CD4-positive, alpha-beta T cell treated with Interleukin-4 for 4 hours (primary cell): ENCODE measurements at places on chromosomes 11 and 22.

GRCh38 chr11:58641803-58642581, 19.5 kb downstream of the CNTF start:
- DNase-seq = no peak

DNA sequence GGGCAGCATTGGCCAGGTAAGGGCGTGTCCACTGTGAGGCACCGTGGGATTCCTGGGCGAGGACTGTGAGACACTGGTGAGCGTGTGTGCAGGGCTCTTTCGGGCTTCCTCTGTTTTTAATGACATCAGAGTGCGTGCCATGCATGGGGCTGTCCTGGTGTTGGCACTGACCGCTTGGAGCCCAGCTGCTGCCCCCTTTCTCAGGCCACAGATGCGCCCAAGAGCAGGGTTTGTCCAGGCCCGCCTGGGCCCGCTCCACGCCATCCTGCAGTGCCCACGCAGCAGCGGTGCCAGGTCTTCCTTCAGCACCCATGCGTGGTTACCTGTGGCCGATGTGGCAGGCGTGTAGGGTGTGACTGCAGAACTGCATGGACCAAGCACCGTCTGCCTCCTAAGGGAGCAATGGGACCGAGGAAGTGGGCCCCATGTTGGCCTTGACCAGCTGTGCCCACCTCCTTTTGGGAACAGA, 72.3 kb upstream of the SEPTIN5 start:
- DNase-seq = no peak

GRCh38 chr11:71962428-71963038, 33.7 kb downstream of the RNF121 start:
- DNase-seq = no peak

- DNase-seq = no peak
These were observed 298.7 kb upstream of the ZC3H12C start for GRCh38 chr11:109794501-109794900.

DNA sequence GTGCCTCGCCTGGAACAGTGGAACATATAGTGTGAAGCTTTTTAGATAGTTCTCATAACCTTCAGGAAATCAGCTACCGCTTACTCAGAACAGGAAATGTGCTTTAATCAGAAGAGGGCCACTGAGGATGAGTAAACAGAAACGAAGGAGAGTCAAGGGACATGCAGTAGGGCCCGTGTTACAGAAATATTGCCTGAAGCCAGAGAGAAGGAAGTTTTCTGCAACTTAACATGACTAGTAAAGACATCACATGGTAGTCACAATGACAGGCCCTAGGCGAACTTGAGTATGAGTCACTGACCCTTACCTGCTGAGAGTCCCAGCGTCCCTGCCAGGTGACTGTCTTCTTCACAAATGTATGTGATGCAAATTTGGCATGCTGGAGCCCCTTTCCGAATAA, 39.4 kb downstream of the CARD18 start:
- peak; percentile 81 for DNase-seq

- no peak for DNase-seq
These were observed 546 bp downstream of the GNB1L start for GRCh38 chr22:19853879-19854777.

- DNase-seq = no peak
These were observed 56.9 kb upstream of the EIF3M start for GRCh38 chr11:32526760-32527159.
